ENCODE measurements at places on chromosomes 1 and 21. TPM values are rescaled to one million over a fixed set of nuclear protein-coding genes. Genes with fewer than 3 reads are reported as not detected.
A peak's percentile ranks its signal among the peaks of the same experiment; 100 is the strongest.

Gene KIF21B
- total RNA-seq = 1.1 TPM

Gene SLC35F3
- not detected for total RNA-seq

Gene ADGRL4
- total RNA-seq = 19.1 TPM

Gene FMO5
- total RNA-seq = 4.2 TPM

Gene HCRTR1
- total RNA-seq = 5.6 TPM

Gene RHBG
- total RNA-seq = not detected

GRCh38 chr1:60292140-60292539, 218.6 kb upstream of the C1orf87 start:
- H3K4me1 ChIP-seq = no peaks in the 10 kb centered on the region
- no peaks in the 10 kb centered on the region for H3K27me3 ChIP-seq
- DNase-seq = no peak
- no peaks in the 10 kb centered on the region for H3K36me3 ChIP-seq
- H3K4me3 ChIP-seq = no peak overlapping the region
- no peak overlapping the region for H3K27ac ChIP-seq

DNA sequence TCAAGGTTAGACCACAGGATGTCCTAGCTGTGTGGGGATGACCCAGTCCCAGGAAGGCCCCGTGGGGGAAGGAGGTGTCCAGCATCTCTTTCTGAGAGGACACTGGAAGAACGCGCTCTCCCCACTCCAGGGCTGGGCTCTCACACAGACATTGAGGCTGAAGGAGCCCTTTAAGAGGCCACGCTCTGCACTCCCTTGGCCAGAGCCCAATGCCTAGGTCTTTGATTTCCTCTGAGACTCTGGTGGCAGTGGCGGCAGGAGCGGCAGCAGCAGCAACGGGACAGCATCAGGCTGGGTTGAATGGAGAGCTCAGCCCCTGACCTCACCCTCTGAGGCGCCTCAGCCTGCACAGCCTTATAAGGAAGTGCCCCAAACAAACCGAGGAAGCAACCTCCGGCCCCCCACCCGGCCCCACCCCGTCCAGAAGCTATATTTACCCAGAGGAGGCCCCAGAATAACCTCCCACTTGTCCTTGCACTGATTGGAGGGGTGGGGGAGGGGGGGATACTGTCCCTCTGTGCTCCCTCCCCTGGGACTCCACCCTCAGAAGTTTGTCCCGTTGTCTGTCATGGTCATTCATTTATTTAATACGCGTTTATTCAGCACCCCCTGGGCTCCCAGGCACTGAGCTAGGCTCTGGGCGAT, 12.3 kb downstream of the NES start:
- peak; percentile 71 for DNase-seq
- peaks cover 5% of the 10 kb centered on the region for H3K4me1 ChIP-seq
- peak overlapping the region; percentile 31 for H3K27ac ChIP-seq
- H3K36me3 ChIP-seq = no peaks in the 10 kb centered on the region

DNA sequence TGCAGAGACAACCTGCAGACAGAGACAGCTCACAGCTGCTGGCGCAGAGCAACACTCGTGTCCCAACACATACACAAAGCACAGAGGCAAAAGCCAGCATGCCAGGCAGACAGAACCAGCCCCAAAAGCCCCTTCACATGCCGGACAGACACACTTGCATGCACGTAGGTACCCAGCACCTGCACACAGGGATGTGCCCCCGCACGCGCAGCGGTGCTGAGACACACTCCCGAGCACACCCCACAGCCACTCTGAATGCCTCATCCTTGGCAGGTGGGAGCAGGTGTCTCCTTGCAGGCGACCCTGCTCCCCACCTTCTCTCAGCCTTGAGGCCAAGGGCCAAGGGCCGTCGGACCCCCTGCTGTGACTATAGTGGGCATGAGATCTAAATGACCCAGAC, 41.2 kb upstream of the ZC3H12A start:
- H3K4me1 ChIP-seq = no peaks in the 10 kb centered on the region
- H3K36me3 ChIP-seq = no peaks in the 10 kb centered on the region
- H3K27ac ChIP-seq = no peak overlapping the region

DNA sequence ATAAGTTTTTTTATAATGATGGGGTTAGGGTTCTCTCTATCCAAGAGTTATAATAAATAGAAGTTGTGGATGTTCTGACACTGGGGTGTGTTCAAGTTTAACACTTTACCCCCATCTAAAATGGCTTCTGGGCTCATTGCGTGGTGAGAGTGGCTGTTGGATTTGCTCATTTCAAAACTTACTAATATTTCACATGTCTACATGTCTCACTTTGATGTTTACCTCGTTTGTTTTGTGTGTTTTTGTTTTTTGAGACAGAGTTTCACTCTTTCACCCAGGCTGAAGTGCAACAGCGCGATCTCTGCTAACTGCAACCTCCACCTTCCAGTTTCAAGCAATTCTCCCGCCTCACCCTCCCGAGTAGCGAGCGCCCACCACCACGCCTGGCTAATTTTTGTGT, 3.7 kb downstream of the RRP1B start:
- no peak overlapping the region for H3K4me3 ChIP-seq
- no peak for DNase-seq
- no peaks in the 10 kb centered on the region for H3K36me3 ChIP-seq
- peaks cover 12% of the 10 kb centered on the region for H3K4me1 ChIP-seq
- H3K27me3 ChIP-seq = no peaks in the 10 kb centered on the region

- DNase-seq = no peak
- no peaks in the 10 kb centered on the region for H3K36me3 ChIP-seq
- no peak overlapping the region for H3K4me3 ChIP-seq
- peaks cover 64% of the 10 kb centered on the region for H3K27me3 ChIP-seq
These were observed 1.2 kb downstream of the RUNX3 start for GRCh38 chr1:24928689-24929397.

DNA sequence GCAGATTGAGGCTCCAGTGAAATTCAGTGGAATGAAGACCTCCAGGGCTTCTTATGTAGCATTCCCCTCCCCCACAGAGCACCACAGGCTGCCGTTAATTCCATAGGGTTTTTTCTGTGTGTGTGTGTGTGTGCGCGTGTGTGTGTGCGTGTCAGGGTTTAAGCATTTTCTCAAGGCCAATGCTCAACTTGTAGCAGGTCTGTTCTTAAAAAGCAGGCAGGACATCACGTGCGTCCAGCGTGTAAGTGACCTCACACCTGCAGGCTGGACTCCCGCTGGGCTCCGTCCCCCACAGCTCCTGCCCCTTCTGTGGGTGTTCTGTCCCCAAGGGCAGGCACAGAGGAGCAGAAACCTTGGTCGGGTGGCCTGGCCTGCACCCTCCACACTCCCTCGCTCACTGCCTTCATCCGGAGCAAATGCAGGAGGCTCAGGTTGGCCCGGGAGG, 5.3 kb downstream of the PRDM16 start:
- H3K27me3 ChIP-seq = no peaks in the 10 kb centered on the region
- H3K4me1 ChIP-seq = peaks cover 61% of the 10 kb centered on the region
- H3K36me3 ChIP-seq = no peaks in the 10 kb centered on the region
- peak overlapping the region; percentile 99 for H3K27ac ChIP-seq

DNA sequence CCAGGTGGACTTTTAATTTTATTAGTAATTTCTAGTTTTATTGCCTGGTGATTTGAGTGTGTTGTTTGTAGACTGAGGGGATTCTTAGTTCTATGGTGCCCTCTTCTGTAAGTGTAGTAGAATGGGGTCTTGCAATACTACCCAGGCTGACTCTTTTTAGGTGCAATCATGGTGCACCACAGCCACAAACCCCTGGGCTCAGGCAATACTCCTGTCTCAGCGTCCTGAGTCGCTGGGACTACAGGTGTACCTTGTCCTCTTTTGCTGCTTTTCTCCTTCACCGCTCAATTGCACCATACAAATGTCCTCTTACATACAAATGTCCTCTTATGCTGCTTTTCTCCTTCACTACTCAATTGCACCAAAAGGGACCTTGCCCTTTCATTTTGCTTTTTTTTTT, 43.1 kb downstream of the SCP2 start:
- H3K4me3 ChIP-seq = no peak overlapping the region
- no peaks in the 10 kb centered on the region for H3K4me1 ChIP-seq
- H3K27me3 ChIP-seq = no peaks in the 10 kb centered on the region
- no peak overlapping the region for H3K27ac ChIP-seq

DNA sequence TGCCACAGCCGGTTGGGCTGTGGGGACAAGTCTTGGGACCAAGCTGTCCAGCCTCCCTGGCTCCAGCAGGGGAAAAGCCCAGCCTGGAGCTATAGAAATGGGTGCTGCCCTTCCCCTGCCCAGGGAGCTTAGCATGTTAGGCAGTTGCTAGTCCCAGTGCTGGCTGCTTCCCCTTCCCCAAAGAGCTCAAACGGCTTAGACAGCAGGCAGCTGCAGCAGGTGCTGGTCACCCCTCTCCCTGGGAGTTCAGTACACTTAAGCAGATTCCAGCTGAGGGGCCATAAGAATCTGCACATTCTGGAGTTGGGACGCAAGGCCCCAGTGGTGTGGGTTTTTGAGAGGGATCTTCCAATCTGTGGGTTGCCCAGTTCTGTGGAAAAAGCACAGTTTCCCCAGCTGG, 11.1 kb upstream of the REG4 start:
- no peak overlapping the region for H3K4me3 ChIP-seq
- no peak overlapping the region for H3K27ac ChIP-seq
- DNase-seq = no peak
- no peaks in the 10 kb centered on the region for H3K36me3 ChIP-seq
- no peaks in the 10 kb centered on the region for H3K4me1 ChIP-seq

DNA sequence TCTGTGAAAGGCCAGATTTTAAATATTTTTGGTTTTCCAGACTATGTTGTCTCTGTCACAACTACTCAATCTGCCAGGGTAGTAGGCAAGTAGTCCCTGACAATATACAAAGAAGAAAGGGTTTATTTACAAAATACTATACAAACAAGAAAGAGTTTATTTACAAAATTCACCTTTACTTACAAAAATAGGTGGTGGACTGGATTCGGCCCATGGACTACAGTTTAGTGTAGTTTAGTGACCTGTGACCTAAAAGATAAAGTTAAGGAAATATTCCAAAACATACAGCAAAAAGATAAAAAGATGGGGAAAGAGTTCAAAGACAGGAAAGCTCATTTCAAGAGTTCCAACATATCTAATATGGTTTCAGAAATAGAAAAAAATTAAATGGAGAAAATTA, 52.9 kb upstream of the MAP10 start:
- no peak for DNase-seq
- no peak overlapping the region for H3K4me3 ChIP-seq
- H3K4me1 ChIP-seq = no peaks in the 10 kb centered on the region

DNA sequence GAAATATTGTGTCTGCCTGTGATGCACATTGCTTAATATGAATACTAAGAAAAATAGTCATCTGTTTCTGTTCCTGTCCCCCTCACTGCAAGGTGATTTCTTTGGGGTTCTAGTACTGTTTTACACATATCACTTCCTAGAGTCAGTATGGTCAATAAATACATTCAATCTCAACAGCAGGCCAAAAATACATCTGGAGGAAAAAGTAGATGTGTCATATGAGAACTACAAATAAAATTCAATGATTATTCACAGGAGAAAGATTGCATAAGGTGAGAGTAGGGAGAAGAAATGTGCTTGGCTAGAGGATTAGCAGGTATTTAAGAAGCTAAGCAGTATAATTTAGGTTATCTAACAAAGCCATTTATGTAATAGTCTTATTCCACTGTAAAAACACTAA, 45.3 kb upstream of the SAMSN1 start:
- H3K36me3 ChIP-seq = no peaks in the 10 kb centered on the region
- no peak overlapping the region for H3K27ac ChIP-seq
- no peaks in the 10 kb centered on the region for H3K4me1 ChIP-seq
